ENCODE measurements at places on chromosomes 16 and 17.

- no peak for DNase-seq
Observed at GRCh38 chr17:4944554-4945175, 3.7 kb downstream of the PFN1 start.

DNA sequence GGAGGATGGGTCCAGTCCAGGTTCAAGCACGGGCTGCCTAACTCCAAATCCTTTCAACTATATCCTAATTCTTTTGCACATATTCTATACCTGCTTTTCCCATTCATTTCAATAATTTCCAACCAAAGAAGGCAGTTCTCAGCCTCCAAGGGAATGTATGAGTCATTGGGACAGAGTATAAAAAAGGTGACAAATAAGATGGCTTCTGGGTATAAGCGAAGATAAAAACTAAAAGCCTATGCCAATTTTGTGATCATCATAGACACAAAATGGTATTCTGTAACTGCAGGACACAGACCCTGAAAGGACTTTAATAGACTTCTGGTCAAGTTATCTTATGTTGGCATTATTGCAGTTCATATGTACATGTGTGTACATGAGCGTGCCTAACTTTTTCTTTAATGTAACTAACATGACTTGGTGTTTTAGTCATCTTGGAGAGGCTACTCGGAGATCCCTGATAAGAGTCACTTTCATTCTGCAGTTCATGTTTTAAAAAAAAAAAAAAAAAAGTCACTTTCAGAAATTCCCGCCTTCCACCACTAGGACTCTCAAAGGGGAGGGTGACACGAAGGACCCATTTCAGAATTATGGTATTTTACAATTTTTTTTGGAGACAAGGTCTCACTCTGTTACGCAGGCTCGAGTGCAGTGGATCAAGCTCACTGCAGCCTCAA, 17.3 kb downstream of the COG1 start:
- DNase-seq = no peak

DNA sequence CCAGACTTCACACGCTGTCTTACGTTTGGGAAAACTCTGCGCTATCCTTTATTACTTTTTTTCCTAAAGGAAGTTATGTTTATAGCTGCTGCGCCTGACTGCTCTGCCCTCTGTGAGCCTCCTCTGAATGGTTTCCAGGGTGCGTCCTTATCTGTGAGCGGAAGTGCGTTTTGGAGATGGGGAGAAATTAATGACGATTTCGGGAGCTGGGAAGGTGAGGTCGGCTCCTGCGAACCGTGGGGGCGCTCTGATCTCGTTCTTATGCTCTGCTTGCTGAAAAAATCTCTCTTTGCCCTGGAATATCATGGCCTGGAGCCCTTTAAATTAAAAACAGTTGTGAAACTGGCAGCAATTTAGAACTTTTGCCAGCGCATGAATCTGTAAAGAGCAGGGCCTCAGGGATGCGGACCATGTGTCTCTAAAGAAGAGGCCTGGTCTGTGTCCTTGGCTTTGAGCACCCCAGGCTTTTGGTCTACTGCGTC, 135.7 kb upstream of the ZFHX3 start:
- DNase-seq = no peak

DNA sequence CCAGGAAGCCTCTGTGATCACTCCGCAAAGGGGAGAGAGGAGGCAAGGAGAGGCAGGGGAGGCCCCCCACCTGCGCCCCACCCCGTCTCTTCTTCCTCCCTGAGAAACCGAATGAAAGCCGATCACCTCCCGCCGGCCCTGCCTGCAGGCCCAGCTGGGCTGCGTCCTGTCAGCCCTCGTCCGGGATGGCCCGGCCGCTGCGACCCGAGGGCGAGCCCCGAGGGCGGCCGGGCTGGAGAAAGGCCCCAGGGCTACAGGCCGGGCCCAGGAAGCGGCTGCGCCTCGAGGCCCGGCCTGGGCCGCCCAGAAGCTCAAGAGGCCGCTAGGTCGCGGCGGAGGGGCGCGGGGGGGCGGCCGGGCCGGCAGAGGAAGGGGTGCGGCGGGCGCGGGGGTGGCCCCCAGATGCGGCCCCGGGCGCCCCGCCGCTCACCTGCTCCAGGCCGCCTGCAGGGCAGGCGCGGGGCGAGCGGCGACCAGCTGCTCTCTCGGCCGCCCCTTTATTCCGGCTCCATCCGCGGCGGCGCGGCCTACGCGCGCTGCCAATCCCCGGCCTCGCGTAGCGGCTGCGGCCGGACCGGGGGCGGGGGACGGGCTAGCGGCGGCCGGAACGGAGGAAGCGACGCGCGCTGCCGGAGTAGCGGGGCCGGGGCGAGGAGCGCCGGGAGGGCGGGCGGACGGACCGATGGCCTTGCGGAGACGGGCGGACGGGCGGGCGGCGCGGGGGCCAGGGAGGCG, at the start of gene ZNF319:
Gene ZNF319, minus strand, starts transcription at position 702 of the 735 bp plus-strand sequence. CDS start 2,407 bp downstream, outside the sequence.
- DNase-seq = no peak

- DNase-seq = no peak
Observed at GRCh38 chr17:10799407-10799806, 4.5 kb downstream of the TMEM238L start.

- no peak for DNase-seq
Observed at GRCh38 chr17:33992113-33992512, 263.0 kb upstream of the CCL2 start.

DNA sequence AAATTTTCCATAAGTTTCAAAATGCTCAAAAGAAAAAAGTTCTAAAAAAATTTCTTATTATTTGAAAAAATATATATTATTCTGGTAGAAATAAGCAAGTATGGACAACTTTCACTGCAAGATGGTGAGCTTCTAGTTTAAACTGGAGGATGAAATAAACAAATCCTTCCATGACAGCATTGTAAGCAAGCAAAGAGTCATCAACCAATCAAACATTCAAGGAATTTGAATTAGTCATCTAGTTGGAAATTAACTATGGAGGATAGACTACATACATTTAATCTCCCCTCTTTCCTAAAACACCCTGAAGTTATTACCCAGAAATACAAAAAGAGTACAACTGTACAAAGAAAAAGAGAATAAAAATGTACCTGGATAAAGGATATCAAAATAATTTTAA, 51.0 kb upstream of the IRX5 start:
- DNase-seq = no peak

- DNase-seq = no peak
Observed at GRCh38 chr17:15651583-15652110, 32.1 kb upstream of the FBXW10B start.

- no peak for DNase-seq
Observed at GRCh38 chr17:80474231-80474960, 2.0 kb downstream of the NPTX1 start.

DNA sequence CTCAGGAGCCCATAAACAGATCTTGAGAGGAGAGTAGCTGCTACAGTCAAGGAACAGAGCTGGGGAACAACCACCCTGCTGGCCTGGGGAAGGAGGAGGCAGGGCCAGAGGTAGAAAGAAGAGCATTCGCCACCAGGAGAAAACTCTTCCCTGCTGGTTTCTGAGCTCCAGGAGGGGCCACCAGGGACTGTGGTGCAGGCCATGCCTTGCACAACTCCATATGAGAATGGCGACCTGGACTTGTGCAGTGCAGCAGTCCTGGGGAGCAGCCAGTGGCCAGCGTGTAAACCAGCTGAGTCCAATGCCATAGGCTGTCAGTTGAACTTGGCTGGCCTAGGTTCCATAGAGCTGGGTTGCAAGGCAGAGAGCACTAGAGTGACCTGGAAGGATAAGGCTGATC, 11.6 kb downstream of the SLC13A2 start:
- no peak for DNase-seq

GRCh38 chr16:2898831-2899563, 12.7 kb upstream of the FLYWCH1 start:
- DNase-seq = no peak

DNA sequence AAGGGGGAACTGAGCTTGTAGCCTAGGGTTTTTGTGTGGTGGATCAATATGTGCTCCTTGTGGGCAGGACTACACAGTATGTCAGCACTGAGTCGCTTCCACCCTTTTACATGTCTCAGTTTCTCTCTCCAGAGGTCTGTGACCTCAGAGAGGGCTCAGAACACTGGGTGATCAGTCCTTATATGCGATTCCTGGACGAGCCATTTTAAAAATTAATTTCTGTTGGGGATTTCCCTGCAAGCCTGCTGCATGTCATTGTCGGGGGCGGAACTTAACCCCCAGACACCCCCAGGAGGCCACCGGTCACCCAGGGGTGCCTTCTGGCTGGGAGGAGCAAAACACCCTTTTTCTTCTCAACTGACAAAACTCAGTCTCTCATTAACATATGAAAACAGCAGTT, 14.1 kb downstream of the DHRS7B start:
- no peak for DNase-seq

DNA sequence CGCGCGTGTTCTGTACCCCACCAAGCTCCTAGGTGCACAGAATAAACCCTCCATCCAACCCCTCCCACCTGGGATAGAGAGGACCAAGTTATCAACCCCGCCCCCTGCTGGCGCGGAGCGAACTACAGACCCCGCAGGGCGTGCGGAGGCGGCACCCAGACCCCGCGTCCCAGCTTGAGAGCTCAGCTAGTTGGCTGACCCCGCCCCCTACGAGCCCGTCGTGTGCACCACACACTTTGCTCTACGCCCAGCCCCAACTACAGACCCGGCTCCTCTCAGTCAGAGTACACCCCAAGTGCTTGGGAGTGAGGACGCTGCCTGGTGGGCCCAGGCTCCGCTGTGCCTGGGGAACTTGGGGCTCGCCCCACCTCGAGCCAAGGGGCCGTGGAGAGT, 1.5 kb downstream of the GRIN2A start:
- DNase-seq = no peak

- DNase-seq = no peak
Observed at GRCh38 chr17:50536683-50537646, 4.4 kb downstream of the EPN3 start.

GRCh38 chr16:56356276-56357240, 68.8 kb downstream of the AMFR start:
- DNase-seq = peak; percentile 35

GRCh38 chr16:50464325-50465290, 83.6 kb upstream of the NKD1 start:
- no peak for DNase-seq

All from stimulated activated CD4-positive, alpha-beta T cell treated with anti-CD3 and anti-CD28 coated beads, Interleukin-1b, Interleukin-23, amount 100 ng/mL, for 4 hours (primary cell).